Bronchial epithelial cell (primary cell): ENCODE measurements at places on chromosomes 11 and 22.
A peak's percentile ranks its signal among the peaks of the same experiment; 100 is the strongest.

DNA sequence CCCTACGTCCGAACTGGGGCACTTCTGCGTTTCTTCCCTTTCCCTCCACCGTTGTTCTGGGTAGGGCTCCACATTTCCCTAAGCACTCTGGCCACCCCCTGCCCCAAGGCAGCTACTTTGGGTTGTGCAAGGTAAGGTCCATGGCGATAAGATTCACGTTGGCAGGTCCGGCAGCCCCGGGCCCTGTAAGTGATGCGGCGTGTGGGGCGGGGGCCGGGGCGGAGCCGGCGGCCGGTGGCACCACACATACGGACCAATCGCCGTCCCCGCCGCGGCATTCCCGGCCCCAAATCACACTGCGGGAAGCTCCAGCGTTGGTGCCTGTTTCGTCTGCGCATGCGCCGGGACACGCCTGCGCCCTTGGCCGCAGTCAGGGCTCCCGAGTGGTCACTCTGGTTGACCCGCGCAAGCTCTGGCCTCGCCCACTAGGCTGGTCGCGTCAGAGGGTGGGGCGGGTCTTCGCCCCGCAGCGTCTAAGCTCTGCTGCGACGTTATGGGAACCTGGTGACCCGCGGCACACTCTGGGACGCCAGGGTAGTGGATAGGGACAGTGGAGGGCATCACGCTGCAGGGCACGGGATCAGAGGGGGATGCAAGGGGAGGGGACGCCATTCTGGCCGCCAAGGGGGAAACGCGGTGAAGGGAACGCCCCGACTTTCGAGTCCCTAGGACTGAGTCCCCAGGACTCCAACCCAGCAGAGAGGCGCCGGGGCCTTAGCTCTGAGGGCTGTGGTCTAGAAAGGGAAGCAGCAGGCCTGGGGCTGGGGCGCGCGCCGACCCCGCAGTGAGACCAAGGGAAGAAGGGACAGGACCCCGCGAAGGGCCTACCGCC, 1.6 kb downstream of the FADS1 start:
- DNase-seq, result peak; percentile 75

- DNase-seq, result peak; percentile 86
Observed at GRCh38 chr11:82978422-82979099, 77.0 kb downstream of the DDIAS start.

DNA sequence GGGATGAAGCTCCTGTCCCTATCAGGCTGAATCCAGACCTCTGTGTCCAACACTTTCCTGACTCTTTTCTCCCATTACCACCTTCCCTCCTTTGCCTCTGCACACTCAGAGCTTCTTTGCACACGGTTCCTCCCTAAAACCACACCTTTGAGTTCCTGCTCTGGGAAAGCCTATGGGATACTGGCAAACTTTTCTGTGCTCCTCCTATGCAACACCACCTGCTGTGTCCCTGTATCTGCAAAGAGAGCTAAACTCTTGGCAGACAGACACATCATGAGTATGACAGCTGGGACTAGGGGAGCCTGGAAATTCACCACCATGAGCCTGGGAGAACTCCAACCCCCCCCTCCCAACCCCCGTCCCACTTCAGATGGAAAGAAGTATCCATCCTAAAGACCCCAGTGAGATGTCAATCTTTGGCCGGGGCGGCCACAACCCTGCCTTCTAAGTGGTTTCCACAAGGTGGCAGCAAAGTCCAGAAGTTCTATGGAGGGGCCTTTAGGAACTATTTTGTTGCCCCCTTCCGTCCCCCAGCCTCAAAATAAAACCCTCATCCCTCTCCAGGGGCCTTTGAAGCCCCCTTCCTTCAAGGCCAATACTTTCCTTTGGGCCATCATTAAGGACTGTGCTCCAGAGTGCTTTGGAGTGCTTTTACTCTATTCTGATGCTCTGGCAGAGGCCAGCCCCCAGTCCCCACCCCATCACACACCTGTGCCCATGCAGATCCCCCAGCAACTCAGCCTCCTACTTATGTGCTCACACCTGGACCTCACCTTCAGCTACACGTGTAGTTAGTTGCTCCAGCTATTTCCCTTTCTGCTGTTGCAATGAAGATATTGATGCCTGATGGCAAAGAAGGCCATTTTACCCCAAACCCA, 19.4 kb downstream of the HTR3A start:
- no peak for DNase-seq

- DNase-seq, result no peak
Observed at GRCh38 chr11:121581607-121582006, 128.8 kb upstream of the SORL1-AS1 start.

DNA sequence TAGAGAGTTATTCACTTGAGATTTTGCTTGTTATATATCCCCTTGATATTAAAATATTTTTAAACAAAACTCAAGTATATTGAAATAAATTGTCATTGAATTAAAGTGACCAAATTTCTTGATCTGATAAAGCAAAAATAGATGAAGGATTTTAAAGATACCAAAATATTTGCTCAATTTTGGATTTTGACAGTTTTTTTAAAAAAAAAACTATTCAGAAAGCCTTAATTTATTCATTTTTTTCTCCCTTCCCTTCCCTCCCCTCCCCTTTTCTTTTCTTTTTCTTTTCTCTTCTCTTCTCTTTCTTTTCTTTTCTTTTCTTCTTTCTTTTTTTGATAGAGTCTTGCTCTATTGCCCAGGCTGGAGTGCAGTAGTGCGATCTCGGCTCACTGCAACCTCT, 163.7 kb downstream of the DYNC2H1 start:
- no peak for DNase-seq

- peak; percentile 99 for DNase-seq
Observed at GRCh38 chr11:36149538-36150242, 139.5 kb downstream of the COMMD9 start.

DNA sequence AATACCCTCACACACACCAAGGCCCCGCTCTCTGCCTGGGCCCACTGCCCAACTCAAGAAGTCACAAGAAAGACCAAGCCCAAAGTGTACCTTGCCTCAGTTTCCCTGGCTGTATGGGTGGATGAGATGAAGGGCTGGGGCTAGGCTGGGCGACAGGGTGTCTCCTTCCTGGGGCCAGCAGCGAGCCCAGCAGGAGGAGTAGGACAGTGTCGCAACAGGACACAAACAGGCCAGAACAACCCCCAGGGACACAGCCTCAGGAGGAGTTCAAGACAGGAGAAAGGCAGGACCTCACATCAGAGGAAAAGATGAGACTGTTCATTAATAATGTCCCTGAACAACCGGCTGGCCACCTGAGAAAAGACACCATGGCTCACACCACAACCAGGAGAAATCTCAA, 13.3 kb downstream of the CSNK1E start:
- DNase-seq, result no peak
